ENCODE measurements at places on chromosomes 3 and 15.

GRCh38 chr3:101244212-101244575, 76.2 kb downstream of the IMPG2 start:
- no peak for DNase-seq

- DNase-seq = no peak
These were observed 58.3 kb downstream of the CDC25A start for GRCh38 chr3:48129921-48130320.

DNA sequence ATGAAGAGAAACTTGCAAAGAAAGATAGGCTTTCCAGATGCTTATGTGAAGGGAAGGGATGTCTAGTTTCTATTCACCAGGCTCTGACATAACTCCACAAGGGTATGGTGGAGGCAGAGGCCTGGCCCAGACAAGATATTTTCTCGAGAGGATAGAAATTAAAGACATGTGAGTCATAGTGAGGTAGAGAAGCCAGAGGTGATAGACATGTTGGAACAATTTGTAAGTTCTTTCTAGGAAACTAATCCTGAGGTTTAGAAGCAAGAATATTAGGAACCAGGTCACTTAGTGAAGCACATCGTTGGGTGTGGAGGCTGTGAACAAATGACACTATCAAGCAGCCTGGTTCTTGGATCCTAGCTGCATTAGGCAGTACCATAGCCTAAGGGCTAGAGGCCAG, 176.9 kb downstream of the BBX start:
- DNase-seq = no peak

DNA sequence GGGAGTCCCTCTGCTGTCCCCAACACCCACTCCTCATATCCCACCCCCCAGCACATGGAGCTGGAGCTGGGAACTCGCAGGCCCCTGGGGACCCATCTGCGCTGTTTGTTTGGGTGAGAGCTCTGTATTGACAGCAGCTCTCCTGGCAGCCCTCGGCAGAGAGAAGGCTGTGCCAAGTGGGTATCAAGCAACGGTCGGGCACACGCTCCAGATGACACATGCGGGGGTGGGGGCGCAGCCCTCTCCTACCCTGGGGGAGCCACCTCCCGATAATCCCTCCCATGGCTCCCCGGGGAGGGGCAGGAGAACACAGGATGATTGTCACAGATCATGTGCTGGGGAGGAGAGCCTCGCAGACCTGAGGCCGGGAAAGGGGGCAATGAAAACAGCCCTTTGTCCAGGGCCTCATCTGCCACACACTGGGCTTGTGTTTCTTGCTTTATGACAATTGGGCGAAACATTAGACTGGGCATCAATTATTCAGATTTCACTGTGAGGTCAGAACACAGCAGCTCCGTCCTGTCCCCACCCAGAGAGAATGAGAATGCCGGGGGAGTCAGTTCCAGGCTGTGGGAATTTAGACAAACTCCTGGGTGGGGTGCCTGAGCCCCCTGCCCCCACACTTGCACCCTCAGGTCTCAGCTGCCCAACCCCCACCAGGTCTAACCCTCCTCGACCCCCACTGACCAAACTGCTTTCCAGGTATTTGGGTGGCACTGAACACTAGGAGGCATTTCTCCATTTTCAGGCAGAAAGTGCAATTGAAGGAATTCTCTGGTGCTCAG, 46.4 kb upstream of the KLF13 start:
- DNase-seq = no peak

DNA sequence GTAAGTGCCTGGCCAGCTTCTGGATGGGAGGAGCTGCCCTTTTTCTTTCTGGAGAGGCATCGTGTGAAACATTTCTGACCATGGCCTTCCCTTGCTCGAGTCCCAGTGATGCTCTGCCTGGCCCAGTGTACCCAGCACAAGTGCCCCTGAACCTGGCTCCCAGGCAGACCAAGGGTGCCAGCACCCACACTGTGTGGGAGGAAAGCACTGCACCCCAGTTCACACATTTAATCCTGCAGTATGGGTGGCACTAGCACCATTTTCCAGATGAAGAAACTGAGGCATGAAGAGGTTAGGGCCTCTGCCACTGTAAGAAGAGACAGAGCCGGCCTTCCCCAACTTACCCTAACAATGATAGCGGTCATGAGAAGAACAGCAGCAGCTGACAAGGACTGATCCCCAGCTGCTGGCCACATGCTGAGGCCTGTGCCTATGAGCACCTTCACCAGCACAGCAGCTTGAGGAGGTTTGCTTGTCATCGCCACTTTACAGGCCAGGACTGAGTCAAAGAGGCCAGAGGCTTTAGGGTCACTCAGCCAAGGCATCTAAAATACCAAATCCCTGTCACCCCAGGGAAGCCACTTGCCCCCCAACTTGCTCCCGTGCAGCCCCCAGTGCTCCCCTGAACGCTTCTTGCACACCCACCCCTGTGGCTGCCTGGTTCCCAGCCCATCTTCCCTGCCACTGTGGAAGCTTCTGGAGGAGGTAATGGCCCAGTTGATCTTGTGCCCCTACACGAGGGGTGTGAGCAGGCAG, 15.0 kb downstream of the PRR23E start:
- DNase-seq = no peak

DNA sequence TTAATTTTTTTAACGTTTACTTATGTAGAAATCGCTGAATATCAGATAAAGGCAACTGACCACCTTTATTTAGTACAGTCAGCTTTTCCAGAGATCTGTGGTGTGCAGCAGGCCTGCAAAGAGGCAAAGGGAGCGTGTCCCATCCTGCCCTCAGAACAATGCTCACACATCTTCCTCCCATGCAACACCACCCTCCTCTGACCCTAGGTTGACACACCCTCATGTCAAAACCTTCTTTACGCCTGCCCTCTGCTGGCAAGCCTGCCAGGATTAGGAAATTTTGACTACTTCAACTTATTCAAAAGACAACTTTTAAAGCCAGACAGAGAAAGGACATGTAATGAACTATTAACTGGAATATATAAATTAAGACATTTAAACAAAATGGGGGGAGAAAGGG, 513.7 kb downstream of the FOXP1 start:
- DNase-seq = peak; percentile 76

- peak; percentile 54 for DNase-seq
These were observed 1.1 kb downstream of the ZBTB20 start for GRCh38 chr3:115146032-115146417.

GRCh38 chr15:66124651-66125050, 128.9 kb downstream of the MEGF11 start:
- DNase-seq = no peak

DNA sequence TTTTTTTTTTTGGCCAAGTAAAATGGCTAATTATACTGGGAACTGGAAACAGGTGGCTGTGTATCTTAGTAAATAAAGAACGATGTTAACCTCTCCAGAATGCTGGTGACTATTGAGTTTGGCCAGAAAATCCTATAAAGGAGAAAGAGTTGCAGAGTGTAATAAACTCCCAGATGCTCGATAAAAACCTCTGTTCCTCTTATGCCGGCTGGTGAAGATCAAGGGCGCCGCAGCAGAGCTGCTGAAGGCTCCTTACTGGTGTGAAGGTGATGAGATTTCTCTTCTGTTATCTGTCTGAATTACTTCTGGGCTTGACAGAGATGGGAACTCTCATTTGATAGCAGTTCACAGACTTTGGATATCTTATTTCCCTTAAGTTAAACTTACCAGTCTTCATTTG, 104.6 kb downstream of the PTPRG start:
- no peak for DNase-seq

- no peak for DNase-seq
These were observed 1.2 kb upstream of the ST8SIA2 start for GRCh38 chr15:92392462-92392861.

DNA sequence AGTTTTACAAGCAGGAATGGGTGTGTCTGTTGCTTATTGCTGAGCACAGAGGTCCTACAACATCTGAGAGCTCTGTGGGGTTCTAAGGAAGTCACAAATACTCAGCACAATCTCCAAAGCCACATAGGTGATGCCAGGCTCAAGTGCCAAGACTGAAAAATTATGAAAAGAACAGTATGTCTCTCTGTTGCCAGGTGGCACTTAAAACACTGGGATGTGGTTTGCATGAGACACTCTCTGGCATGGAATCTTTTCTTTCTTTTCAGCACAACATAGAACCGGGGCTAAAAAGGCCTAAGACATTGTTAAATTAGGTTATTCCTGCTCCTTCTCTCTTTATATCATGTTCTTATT, 127.3 kb upstream of the PRICKLE2 start:
- no peak for DNase-seq

GRCh38 chr15:64845183-64845611, 3.5 kb downstream of the PLEKHO2 start:
- DNase-seq = no peak

- no peak for DNase-seq
These were observed 6.5 kb downstream of the NT5DC2 start for GRCh38 chr3:52527039-52527731.

DNA sequence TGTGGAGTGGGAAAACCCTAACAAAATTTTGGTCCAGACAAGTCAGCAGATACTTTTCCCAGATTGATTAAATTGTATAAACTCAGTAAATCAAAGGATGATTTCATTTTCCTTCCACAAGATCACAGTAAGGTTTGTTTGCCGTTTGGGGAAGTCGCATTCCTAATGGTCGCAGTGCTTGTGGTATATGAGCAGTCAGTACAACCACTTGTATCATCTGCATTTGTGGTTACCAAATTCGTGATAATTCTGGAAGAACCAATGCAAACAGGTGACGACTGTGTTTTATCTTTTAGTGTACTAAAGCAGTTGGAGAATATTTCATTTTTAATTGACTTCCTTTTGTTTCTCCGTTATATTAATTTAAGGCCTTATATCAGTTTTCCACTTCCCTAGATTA, 100.0 kb upstream of the CNTN6 start:
- DNase-seq = no peak

DNA sequence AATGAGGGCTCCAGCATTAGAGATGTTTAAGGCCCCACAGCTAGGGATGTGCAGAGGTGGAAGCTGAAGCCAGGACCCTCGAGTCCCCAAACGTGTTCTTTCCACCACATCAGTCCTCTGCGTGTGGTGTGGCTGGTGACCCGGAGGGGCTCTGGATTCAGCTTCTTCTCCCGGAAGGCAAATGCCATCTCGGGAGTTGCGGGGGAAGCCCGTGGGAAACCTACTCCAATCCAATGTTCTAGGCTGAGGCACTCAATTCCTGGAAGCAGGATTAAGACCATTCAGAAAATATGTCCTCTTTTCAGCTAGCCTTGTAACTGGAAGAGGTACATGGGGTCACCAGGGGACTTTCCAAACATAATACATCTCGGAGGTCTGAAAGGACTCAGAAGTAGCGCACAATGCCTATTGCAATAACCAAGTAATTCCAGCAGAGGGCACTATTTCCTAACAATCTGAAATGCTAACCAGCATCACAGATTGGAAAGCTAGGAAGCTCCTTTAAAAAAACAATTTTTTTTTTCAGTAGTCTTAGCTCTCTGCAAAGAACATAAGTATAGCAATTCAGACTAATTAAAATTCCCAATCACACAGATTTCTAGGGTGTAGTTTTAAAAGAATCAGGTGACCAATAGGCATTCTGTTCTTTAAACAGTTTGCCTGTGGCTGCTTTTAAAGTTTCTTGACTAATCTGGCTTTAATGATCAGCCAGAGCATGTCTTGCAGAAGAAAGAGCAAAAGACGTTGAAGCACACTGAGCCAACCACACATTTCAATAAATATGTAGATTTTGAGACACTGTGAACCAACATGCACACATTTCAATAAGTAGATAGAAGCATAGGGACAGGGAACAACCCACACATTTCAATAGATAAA, 36.1 kb downstream of the BNC1 start:
- peak; percentile 7 for DNase-seq

- peak; percentile 1 for DNase-seq
These were observed 32.3 kb downstream of the PSTPIP1 start for GRCh38 chr15:77027111-77027696.

GRCh38 chr15:40006003-40006402, 33.0 kb downstream of the SRP14 start:
- DNase-seq = no peak
